Esophagus squamous epithelium (tissue), 5 donors: ENCODE measurements at places on chromosomes 3 and 15. TPM values are rescaled to one million over a fixed set of nuclear protein-coding genes. Genes with fewer than 3 reads are reported as not detected.

The PARP15 gene
- 0.75 TPM for total RNA-seq

The EPHA3 gene
- 3.6 TPM for total RNA-seq

The CBLB gene
- 17.4 TPM for total RNA-seq

- DNase-seq, result no peak
These were observed 315.0 kb upstream of the LRRFIP2 start for GRCh38 chr3:37489355-37489754.

DNA sequence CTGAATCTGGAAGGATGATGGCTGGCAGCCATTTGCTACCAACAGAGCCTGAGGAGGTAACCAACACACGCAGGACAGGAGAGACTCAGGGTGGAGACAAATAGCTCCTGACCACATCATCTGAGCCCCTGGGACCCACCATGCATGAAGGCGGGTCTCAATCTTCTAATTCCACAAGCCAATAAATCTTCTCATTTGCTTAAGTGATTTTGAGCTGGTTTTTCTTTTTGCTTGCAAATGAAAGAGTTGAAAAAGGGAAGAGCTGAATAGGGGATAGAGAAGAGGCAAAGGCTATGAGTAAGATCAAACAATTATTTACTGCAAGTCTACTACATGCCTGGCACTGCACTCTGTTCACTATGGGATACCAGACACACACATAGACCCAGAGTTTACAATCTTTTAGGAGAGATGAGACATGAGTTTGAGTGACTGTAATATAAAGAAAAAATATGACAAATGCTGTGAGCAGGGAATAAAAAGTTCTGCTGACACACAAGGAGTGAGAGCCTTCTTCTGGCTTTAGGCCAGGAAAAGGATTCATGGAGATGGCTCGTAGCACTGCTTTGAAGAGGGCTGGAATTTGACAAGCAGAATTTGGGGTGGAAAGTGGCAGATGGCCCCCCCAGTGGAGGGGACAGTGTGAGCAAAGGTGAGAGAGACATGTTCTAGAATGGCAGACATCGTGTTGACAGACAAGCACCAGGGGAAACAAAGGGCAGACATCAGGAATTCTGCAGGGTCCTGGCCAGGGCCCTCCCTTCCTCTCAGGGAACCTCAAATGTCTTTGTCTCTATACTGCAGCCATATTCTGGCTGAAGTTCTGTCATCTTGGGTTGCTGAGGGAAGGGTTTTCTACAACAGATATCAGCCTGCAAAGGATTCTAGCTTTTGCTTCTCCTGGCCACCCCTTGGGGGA is 69.8 kb upstream of the WNT5A start:
- no peak for DNase-seq

DNA sequence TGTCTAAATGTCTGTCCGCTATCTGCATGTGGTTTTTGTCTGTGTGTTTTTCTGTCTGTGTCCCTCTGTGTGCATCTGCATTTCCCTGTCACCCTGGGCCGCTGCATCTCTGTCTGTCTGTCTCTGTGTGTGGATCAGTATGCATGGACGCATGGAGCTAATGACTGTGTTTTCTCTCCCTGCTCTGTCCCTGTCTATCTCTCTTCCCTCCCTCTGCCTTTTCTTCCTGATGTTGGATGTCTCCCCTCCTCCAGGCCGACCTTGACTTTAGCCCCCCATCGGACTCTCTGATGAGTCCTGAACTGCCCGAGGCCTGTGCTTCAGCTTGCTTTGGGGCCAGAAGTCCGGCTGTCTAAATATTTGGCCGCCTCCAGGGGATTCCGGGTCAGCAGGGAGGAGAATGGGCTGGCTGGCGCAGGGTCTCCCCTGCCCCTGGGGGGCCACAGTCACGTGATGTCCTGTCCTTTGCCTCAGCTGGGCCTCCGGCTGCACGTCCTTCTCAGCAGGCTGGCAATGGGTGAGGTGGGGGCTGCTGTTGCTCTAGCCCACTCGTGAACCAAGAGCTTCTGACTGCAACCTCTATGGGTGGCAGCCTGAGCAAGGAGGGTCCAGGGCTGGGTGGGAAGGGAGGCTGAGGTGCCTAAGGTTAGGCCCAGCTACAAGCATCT is 3.7 kb downstream of the SLC38A3 start:
- DNase-seq, result no peak

- DNase-seq, result no peak
These were observed 65.5 kb downstream of the LARS2 start for GRCh38 chr3:45453839-45454238.

- no peak for DNase-seq
These were observed 32.2 kb downstream of the GOLGA6L10 start for GRCh38 chr15:82317091-82317489.

GRCh38 chr3:146343551-146343950 is 92.6 kb upstream of the PLSCR4 start:
- no peak for DNase-seq

DNA sequence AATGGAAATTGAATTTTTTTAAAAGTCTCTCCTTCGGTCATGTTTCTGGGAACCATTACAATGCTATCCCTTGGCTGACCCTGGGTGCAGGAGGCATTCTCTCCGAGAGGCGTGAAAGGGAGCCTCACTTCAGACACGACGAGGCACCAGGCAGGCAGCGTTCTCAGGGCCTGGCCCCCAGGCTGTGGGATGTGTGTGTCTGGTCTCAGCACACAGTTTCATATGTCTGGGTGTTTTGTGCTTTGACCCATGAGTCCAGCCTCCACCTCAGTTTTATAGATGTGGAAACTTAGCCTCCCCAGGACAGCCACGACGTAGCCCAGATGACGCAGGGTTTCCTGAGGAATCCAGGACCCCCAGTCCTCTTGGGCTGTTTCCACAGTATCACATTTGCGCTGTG is 34.0 kb downstream of the FGD5 start:
- DNase-seq, result no peak

GRCh38 chr3:45942051-45942825 is 1.0 kb upstream of the CXCR6 start:
- no peak for DNase-seq

GRCh38 chr3:89586256-89586655 is 478.8 kb downstream of the EPHA3 start:
- DNase-seq, result no peak

- no peak for DNase-seq
These were observed 241.4 kb downstream of the PTPRG start for GRCh38 chr3:61802772-61803171.
